ENCODE measurements at places on chromosomes 11 and 22.

GRCh38 chr11:120214581-120214980, 3.7 kb downstream of the OAF start:
- no peak for DNase-seq

GRCh38 chr11:2002042-2002776, 4.6 kb upstream of the H19 start:
- DNase-seq = no peak

GRCh38 chr11:111627591-111627990, 25.3 kb downstream of the SIK2 start:
- DNase-seq = no peak

DNA sequence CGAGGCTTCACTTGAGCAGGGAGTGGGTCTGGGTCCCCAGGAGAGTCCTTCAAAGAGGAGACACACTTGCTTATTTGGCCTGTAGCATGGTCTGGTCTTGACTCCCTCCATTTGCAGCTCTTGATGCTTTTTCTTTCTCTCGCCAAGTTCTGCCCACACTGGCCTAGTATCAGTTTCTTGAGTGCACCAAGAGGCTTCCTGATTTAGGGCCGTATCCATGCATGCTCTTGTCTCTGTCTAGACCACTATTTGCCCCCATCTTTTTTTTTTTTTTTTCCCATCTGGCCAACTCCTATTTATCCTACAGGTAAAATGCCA, 170.7 kb downstream of the GRIK4 start:
- DNase-seq = no peak

DNA sequence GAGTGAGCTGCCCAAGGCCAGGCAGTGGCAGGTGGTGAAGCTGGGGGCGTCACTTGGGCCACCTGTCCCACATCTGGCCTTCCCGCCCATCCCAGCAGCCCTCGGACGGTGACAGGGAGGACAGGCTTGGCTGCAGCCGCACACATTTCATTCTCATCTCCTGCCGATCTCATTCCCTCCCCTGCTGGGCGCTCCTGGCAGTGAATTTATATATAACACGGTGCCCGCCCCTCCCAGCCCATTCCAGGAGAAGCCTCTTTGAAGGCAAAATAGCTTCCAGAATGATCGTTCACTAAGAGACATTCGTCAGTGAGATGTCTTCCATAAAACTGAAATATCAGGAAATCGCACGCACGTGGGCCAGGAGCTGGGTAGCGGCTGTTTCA, 861.3 kb downstream of the TBC1D22A start:
- DNase-seq = no peak

DNA sequence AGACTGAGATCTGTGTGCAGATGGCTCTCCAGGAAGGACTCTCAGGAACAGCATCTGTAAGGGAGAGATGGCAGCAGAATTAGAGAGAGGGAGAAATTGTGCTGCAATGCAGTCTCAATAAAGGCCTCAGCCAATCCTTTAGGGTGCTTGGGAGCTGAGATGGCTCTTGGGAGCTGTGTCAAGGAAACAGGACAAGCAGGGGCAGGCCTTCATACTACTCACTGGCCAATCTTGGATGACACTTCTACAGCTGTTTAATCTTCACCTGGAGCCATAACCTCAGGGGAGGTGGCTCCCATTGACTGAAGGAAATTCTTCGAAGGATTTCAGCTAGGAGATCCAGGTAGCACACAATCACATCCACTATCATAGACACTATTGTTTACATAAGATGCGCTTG, 10.0 kb downstream of the OR5B21 start:
- no peak for DNase-seq

DNA sequence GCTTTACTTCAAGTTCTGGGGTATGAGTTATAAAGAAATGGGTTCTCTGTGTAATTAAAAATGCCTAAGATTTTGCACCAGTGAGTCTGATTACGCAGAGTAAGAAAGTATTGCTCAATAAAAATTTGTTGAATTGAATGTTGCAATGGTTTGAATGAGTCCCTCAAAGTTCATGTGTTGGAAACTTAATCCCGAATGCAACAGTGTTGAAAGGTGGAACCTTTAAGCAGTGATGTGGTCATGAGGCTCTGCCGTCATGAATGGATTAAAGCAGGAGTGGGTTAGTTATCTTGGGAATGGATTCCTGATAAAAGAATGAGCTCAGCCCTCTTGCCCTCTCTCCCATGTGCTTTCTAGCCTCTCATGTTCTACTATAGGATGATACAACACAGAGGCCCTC, 52.6 kb upstream of the SESN3 start:
- DNase-seq = no peak

DNA sequence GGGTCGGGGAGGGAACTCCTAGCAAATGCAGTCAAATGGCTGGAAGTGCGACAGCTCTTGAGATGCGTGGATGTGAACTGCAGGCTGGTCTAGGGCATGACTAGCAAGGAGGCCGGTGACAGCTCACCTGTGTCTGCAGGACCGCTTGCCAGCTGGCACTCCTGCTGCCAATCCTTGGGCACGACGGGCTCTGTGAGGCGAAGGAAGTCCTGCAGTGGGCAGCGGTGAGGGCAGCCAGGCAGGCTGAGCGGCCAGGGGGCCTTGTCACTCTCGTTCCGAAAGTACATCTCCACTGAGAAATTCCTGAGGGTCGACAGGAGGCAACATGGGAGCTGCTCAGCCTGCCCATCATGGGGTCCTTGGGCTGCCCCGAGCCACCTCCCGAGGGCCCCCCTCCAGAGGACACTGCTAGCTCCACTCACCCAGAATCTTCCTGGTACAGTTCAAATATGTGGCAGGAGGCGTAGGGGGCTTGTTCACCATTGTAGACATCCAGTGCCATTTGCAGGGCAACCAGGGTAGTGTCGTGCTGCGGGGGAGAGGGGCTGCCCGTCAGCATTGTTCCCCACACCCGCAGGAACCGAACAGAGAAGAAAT, 5.9 kb downstream of the ACP2 start:
- no peak for DNase-seq

DNA sequence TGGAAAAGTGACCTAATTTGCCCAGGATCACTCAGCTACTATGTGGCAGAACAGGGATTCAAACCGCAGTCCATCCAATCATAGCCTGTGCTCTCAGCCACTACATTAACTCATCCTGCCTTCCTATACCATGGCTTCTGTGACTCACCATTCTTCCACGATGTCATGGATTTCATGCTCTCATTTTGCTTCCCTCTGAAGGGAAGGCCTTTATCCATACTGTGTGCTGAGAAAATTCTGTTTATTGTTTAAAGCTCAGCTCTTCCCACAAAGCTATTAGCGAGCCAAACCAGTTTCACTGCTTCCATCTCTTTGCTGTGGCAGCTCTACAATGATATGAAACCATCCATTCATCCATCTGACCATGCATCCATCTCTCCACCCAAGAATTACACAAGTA, 289.9 kb downstream of the TENM4 start:
- no peak for DNase-seq

- DNase-seq = no peak
Observed at GRCh38 chr11:112558691-112559090, 298.0 kb upstream of the PLET1 start.

DNA sequence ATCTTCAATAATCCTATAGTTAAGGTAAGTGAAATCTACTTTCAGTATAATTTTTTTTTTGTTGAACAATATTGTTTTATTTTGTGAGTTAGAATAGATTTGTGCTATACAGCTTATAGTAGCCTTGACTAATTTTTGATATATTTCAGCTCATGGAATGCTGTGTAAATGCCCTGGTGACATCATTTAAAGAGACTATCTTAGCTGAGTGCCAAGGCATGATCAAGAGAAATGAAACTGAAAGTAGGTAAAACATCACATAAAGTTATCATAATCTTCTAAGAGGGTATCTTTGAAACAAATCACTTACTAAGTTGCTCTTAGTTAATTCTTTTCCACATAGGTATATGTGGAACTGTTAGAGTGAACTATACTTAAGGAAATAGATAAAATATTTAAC, 51.4 kb upstream of the ACAT1 start:
- no peak for DNase-seq

DNA sequence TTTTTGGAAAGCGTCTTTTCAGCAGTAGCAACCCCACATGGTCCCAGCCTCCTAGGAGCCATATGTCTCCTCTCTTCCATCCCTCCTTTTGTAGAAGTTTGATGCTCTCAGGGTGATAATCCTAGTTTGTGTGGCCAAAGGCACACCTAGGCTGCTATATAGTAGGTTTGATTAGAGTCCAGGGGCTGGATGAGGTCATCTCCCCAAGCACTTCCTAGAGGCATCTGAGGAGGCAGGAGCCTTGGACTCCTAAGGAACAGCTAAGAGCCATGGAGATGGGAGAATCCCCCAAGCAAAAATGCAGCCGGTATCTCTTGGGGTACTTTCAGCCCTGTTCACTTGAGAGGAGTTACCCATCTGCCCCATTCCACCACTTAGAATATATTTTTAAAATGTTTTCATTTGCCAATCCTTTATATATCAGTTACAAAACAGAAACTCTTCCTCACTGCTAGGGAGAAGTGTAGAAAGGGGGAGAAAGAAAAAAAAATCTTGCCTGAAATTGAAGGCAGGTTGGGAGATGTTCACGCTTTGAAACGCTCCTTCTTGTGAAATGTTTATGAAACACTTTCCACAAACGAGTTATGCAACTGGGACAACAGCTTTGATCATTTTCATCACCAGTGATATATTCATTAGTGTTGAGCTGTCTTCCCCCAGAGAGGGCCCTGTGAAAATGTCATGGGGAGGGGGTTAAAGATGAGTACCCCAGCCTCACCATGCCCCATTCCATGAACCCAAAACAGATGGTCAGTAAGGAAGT, 31.9 kb upstream of the TLCD5 start:
- DNase-seq = no peak

DNA sequence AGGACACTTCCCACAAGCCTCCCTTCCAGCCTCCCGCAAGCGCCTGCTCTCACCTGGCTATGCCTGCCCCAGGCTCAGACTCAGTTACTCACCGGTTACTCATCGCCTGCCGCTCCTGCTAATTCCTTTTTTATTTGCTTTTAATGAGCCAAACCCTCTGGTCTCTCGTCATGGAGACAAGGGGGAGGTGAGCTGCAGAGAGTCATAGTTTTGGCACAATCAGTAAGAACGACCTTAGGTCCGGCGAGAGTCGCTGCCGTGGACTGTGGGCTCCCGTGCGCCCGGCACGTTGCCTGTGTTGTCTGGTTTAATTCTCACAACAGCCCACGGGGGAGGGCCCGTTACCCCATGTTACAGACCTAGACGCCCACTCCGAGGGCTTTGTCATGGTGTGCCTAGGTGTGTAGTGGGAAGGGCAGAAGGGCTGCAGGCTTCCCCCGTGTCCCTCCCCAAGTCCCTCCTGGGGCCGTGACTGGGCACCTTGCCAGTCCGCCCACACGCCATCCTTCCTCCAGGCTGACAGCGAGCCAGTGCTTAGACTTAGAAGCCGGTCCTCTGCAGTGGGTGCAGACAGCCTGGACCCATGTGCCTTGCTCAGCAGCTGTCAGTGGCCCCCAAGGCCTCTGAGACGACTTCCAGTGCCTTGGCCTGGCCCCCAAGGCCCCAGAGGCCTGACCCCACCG, 42.2 kb downstream of the WNT7B start:
- no peak for DNase-seq

DNA sequence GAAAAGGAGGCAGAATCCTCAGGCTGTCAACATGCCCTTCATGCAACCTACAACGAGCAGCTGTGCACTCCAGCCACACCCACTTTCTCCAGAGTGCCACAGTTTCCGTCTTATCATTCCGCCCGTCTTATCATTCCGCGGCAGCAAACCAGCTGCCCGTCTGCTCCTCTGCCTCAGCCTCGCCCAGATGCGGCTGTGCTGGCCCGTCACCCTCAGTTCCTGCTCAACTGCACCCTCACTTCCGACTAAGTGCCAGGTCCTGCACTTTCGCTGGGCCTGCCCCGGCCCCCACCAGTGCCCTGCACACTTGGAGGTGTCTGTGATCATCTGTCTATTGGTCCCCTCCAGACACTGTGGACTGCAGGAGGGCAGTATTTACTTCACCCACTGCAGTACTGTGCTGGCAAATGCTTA, 43.7 kb downstream of the MICAL3 start:
- no peak for DNase-seq

- no peak for DNase-seq
Observed at GRCh38 chr11:3132831-3133260, 32.3 kb downstream of the OSBPL5 start.

- DNase-seq = no peak
Observed at GRCh38 chr11:108793138-108793537, 128.3 kb downstream of the DDX10 start.

DNA sequence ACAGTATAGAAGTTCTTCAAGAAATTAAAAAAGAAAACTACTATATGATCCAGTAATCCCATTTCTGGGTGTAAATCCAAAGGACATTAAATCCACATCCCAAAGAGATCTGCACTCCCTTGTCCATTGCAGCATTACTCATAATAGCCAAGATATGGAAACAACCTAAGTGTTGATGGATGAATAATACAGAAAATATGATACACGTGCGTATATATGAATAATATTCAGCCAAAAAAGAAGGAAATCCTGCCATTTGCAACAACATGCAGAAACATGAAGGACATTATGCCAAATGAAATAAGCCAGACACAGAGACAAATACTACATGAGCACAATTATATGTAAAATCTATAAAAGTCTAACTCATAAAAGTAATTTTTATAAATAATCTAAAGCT, 306.3 kb upstream of the ANO3 start:
- DNase-seq = no peak
